ENCODE measurements at places on chromosomes 2 and 18.

- DNase-seq: no peak
Observed at GRCh38 chr18:11905613-11906012, 2.5 kb downstream of the MPPE1 start.

- no peak for DNase-seq
Observed at GRCh38 chr2:217313386-217313785, 453.5 kb upstream of the TNP1 start.

GRCh38 chr2:128439031-128439790 lies 120.5 kb upstream of the HS6ST1 start:
- no peak for DNase-seq

DNA sequence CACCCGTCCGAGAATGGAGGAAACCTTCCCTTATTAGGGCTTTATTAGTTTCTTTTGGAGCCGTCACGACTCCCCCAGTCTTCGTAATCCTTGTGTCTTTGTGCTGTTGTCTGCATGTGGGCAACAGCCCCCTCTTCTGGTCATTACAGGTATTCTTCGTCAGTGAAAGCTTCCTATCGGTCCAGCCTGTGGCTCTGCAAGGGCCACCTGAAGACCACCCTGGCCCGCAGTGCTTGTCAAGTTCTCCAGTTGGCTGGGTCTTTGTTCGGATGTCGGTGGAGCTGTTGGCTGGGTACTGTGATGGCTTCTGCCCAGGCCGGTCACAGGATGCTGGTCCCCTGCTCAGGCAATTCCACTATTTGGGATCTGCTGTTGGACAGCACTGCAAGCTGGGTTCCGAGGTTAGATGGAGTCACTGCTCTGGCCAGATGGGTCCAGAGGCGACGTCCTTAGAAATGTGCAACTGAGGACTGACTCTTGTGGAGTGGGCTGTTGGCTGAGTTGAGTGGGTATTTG lies 19.2 kb downstream of the E2F6 start:
- DNase-seq: peak; percentile 1

- no peak for DNase-seq
Observed at GRCh38 chr2:119511989-119512388, 12.3 kb downstream of the SCTR start.

DNA sequence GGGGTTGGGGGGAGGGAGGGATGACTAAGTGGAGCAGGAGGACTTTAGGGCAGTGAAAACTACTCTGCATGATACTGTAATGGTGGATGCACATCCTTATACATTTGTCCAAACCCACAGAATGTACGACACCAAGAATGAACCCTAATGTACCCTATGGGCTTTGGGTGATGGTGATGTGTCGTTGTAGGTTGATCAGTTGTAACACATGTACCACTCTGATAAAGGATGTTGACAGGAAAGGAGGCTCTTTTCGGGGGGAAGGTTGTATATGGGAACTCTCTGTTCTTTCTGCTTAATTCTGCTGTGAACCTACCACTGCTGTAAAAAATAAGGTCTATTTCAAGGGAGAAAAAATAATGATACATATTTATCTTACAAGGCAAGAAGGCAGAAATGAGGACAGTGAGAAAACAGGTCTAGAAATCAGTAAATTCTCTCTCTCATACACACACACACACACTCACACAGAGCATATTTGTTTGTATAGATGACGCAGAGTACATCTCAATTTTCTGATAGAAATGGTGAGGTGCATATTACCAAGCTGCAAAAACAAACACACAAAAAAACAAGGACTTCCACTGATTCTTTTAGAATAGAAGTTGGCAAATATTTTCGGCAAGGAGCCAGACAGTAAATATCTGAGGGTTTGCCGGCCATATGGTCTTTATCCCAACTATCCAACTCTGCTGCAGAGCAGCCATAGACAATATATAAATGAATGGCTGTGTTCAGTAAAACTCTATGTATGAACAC lies 20.2 kb downstream of the FAM124B start:
- no peak for DNase-seq

- DNase-seq: no peak
Observed at GRCh38 chr2:202609381-202610145, 25.2 kb upstream of the FAM117B start.

DNA sequence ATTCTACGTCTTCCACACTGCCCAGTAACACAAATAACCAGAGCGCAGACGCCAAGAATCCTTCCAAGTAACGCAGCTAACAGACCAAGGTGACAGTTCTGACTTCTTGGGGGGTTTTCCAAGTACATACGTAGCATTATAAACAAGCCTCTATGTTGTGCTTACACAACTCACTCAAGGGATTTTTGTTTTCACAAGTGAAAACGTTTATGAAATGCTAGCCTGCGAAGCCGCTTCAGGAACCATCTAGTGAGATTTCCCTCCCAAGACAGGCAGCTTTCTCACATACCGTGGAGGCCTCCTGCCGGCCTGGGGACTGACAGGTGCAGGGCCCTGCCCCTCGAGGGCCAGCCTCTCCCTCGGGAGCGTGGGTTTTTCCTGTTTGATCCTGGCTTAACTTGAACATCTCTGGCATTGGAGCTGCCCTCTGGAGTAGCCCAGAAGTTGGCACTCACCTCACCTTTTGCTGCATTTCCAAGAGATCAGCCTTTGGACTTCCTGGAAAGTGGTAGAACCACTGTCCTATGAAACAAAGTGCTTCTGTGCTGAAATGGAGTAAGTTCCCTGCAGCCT lies 151.1 kb downstream of the MBP start:
- no peak for DNase-seq

DNA sequence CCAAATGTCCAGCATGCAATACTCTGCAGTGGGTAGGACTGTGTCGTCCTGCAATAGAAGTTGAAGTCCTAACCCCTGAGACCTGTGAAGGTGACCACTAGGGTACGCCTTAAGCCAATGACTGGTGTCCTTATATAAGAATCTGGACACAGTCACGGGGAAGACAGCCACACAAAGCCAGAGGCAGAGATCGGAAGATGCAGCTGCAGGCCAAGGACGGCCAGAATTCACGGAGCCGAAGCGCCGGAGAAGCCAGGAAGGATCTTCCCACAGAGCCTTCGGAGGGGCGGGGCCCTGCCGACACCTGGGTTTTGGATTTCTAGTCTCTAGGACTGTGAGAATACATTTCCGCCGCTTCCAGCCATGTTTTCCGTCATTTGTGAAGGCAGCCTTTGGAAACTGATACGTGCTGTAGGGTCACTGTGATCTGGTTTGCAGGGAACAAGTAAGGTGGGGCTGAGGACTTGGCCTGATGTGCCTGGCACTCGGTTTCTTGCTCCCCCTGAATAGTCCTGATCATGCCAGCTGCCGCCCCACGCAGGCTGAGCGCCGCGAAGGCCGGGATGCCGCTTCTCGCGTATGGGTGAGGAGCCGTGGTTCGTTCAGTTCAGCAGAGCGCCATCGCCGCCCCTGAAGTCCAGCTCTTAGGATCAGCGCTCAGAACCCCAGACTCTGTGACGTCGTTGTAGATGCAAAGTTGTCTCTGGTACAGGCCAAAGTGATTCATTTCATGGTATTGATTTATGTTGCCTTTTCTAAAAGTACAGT lies 38.7 kb downstream of the PTGR3 start:
- DNase-seq: no peak

DNA sequence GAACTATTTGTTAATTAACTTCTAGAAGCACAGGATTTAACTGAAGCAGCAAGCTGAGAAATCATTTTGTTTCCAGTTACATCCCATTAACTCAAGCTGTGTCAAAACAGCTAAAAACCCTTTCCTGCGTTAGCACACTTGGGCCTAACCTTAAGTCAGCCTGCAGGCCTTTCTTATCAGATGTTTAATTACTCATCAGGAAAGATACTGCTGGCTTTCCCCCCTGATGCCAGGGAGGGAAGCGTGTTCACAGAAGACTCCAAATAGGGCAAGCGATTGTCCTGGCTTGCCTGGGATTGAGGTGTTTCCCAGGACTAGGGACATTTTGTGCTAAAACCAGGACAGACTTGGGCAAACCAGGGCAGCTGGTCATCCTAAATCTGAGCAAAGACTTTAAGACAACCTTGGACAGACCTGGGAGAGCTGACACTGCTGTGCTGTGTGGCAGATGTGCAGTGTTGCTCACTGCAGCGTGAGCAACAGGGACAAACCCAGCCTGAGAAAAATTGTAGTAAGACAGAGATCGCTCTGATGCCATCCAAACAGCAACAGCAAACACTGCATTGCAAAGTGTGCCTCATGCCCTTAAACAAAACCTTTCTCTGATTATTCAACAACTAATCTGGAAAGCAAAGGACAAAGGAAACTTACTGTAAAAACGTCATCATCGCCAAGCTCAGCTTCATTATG lies 100.9 kb downstream of the SPRED2 start:
- DNase-seq: no peak

DNA sequence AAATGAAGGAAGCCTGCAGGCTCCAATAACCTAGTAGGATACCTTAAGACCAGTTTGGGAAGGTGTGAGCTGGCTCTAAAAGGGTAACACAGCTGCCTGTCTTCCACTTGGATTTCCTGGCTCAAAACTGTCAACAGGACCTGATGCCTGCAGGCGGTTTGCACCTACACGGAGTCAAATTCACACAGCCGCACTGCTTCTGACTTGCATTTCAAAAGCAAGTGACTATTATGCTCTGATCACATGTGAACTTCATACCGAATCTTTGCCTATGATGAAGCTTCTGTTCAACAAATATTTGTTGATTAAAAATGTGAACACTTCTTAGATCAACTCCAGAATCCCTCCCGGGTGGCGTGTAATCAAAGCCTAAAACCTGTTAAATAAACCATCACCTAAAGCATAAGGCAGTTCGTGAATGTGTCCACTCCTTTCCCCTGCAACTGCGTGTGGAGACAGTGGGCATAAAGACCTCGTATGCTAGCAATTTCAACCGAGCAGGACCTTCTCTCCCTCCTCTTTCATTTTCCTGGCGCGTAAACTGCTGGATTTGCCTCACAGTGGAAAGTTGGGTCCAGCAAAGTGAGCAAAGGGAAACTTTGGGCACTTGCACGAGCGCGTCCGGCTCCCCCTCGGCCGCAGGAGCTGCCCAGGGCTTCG lies 784 bp downstream of the CRACDL start:
- no peak for DNase-seq

- no peak for DNase-seq
Observed at GRCh38 chr2:101466426-101466825, 8.5 kb downstream of the RFX8 start.

- DNase-seq: peak; percentile 81
Observed at GRCh38 chr2:130759906-130760753, 4.8 kb downstream of the AMER3 start.

DNA sequence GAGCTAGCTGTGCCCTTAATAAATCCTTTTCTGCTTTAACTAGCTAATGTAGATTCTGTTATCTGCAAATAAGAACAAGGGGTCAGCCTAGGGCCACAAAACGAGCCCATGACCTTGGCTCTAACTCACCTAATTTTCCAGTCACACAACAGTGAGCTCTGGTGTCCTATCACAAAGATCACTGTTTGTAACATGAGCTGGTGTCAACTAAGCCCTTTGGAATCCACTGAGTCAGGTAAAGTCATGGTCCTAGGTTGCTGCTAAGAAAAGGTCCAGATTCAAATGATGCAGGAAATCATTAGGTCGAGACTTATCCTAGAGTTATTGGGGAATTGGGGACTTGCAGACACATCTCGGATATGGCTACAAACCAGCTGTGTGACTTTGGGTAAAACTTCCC lies 49.9 kb downstream of the ST8SIA5 start:
- DNase-seq: no peak

DNA sequence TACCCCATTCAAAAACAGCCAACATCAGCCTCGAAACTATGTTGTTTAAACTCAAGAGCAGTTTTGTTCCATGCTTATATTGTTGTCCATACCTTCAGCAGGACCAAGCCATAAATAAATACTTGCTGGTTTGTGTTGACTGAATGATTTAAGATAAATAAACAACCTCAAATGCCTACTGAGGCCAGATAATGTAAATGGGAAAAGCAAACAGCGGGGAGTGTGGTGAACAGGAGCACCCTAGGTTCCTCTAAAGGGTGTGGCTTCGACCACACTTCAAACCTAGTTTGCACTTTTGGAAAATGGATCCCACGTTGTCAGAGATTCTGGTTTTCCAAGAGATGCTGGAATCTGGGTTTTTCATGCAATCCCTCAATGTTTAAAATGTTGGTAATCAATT lies 1.7 kb upstream of the PMAIP1 start:
- no peak for DNase-seq

DNA sequence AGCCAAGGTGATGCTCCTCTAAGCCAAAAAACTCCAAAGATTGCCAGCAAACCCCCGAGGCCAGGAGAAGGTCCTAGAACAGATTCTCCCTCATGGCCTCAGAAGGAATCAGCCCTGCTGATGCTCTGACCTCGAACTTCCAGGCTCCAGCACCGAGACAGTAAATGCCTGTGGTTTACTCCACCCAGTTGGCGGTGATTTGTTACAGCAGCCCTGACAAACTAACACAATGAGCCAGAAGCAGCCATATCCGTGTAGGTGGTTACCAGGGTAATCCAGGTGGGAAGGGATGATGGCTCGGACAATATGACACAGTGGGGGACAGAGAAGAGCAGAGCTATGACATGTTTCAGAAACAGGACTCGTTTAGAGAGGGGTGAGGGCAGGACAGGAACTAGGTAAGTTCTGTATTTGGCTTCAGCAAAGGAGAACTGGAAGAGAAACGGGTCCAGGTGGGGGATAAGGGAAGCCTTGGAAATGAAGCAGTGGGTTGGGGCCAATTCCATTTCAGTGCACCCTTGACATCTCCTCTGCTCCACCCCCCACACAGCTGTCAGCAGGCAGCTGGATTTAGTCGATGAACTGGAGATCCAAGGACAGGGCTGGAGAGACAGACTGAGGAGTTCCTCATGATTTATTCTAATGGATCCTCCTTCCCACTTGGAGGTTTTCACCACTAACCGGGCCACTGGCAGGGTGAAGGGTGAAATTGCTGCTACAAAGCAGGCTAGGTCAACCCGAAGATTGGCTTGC lies 179.7 kb upstream of the SH3BP4 start:
- no peak for DNase-seq

GRCh38 chr2:32189011-32189410 lies 23.3 kb downstream of the SLC30A6 start:
- DNase-seq: no peak

DNA sequence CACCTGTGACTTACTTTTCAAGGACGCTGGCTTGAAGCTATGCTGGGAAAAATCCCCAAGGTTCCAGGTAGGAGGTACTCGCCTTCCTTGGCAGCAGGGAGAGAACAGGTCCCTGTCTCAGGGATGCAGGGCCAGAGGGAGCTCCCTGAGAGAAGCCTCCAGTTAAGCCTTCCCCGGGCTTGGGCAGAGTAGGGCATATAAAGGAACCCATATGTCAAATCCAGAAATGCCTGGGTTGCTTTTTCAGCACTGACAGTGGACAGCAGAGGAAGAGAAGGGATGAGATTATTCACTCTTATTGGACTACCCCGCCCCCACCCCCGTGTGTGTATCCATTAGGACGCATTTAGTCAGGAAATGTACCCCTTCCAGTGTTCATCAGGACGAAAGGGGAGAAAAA lies 89.3 kb upstream of the TEX51 start:
- no peak for DNase-seq

DNA sequence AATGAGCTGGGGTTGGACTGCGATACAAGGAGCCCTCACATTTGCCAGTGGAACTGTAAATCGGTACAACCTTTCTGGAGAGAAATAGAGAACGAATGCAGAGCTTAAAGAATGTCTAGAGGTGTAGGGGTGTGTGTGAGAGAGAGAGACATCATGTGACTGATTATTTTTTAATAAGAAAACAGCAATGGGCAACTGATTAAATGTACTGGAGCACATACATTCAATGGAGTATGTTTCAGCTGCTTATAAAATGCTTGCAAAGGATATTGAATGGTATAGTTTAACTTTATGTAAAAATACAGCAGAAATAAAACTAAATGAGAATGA lies 391 bp upstream of the TMEM17 start:
- peak; percentile 49 for DNase-seq

GRCh38 chr2:190853531-190854383 lies 26.9 kb upstream of the GLS start:
- DNase-seq: no peak

- DNase-seq: no peak
Observed at GRCh38 chr18:63331105-63331504, 11.5 kb upstream of the BCL2 start.

All from NCI-H524 treated with DMSO at 0.1 percent for 48 hours (cell line).